ENCODE measurements at places on chromosomes 3 and 15.

GRCh38 chr15:59247364-59247763 lies 40.7 kb downstream of the LDHAL6B start:
- no peak for DNase-seq

DNA sequence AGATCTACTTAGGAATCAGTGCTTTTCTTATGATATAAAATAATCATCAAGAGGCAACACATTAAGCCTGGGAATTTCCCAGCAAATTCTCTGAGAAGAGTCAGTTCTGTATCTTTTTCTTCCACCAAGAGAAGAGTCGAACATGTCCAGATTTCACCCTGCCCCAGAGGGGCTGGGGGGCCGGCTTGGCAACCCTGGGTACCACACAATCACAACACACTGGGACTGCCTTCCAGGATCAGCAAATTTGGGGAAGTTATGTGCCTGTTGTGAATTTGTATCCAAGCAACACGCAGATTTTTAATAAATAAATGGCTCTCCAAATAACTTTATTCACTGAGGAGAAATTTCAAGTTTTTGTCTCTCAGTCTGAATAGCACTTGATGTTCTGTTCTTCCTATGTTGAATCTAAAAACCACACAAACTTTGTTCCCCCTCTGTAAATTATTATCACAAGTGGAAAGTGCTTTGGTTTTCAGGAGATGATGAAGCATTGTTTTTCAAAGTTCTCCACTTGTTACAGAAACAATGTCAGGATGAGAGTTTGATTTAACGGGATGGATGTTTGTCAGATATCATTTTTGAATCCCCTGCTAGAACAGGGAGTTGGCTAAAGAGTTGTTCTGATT lies 357.2 kb downstream of the ZNF385D start:
- DNase-seq: no peak

GRCh38 chr3:28291577-28291976 lies 50.2 kb downstream of the CMC1 start:
- DNase-seq: no peak

GRCh38 chr15:51051776-51052175 lies 42.9 kb downstream of the TNFAIP8L3 start:
- DNase-seq: no peak

- peak; percentile 6 for DNase-seq
Measured at GRCh38 chr3:59313365-59313764, 263.5 kb upstream of the CFAP20DC start.

- DNase-seq: no peak
Measured at GRCh38 chr15:67240235-67241131, 14.0 kb downstream of the AAGAB start.

- DNase-seq: no peak
Measured at GRCh38 chr15:55937040-55937439, 56.4 kb downstream of the NEDD4 start.

GRCh38 chr3:73045391-73045790 lies 16.1 kb upstream of the EBLN2 start:
- no peak for DNase-seq

Measured in stimulated activated CD8-positive, alpha-beta memory T cell treated with anti-CD3 and anti-CD28 coated beads, Interleukin-15, amount 100 ng/mL, for 24 hours (primary cell).